ENCODE measurements at places on chromosomes 3 and 15. TPM values are rescaled to one million over a fixed set of nuclear protein-coding genes. Genes with fewer than 3 reads are reported as not detected.

DCP1A gene
- 15.1 TPM for total RNA-seq

CHRNB4 gene
- 2.6 TPM for total RNA-seq

CLDN16 gene
- not detected for total RNA-seq

EOMES gene
- total RNA-seq: 0.47 TPM

CKMT1B gene
- 30.5 TPM for total RNA-seq

STXBP5L gene
- 5.6 TPM for total RNA-seq

ADAMTS7 gene
- total RNA-seq: 43.1 TPM

GJD2 gene
- total RNA-seq: 0.78 TPM

STRA6 gene
- total RNA-seq: 7.6 TPM

TLR9 gene
- not detected for total RNA-seq

CPN2 gene
- total RNA-seq: not detected

FETUB gene
- not detected for total RNA-seq

GOLGA8S gene
- 0.11 TPM for total RNA-seq

CTXN2 gene
- not detected for total RNA-seq

LAMB2 gene
- 107 TPM for total RNA-seq

GOLGA8G gene
- total RNA-seq: not detected

TGM5 gene
- total RNA-seq: not detected

PAQR5 gene
- 8.7 TPM for total RNA-seq

CCDC14 gene
- total RNA-seq: 55.2 TPM

GHRL gene
- total RNA-seq: 0.35 TPM

FGD5 gene
- total RNA-seq: 15.3 TPM

MAP2K5 gene
- 13.8 TPM for total RNA-seq

TIGIT gene
- total RNA-seq: not detected

HDDC3 gene
- 17.0 TPM for total RNA-seq

KLHDC8B gene
- total RNA-seq: 15.8 TPM

MRPL3 gene
- total RNA-seq: 175 TPM

MORF4L1 gene
- total RNA-seq: 533 TPM

IL5RA gene
- not detected for total RNA-seq

NMNAT3 gene
- 3.5 TPM for total RNA-seq

GCNT3 gene
- total RNA-seq: not detected

PRKAR2A gene
- 42.4 TPM for total RNA-seq

VILL gene
- total RNA-seq: 4.1 TPM

ARHGEF26 gene
- total RNA-seq: 15.6 TPM

ACKR4 gene
- total RNA-seq: not detected

LRTM1 gene
- total RNA-seq: not detected
